Activated CD8-positive, alpha-beta T cell treated with anti-CD3 and anti-CD28 coated beads for 36 hours (primary cell): ENCODE measurements at places on chromosomes 1 and 21. TPM values are rescaled to one million over a fixed set of nuclear protein-coding genes. Genes with fewer than 3 reads are reported as not detected.

Gene ANGPTL3
- not detected for total RNA-seq

Gene EPHB2
- not detected for total RNA-seq

DNA sequence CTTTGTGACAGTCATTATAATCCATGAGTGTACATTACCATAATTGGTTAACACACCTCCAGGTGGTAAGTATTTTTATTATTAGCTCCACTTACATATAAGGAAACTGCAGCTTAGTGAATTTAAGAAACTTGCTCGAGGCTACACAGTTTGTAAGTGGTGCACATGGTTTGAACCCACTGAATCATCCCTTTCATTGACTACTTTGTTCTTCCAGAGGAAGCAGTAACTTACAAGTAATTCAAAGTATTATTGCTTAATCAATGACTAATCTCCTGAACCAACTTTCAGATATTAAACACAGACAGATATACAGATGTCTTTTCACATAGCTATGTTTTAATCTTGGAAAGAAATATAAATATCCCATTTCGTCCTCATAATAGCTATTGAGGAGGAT lies 18.7 kb upstream of the CLDN8 start:
- no peak for DNase-seq

Gene TNNI3K
- not detected for total RNA-seq

- DNase-seq = peak; percentile 17
Measured at GRCh38 chr1:198024782-198025181, 107.6 kb downstream of the LHX9 start.

- peak; percentile 72 for DNase-seq
Measured at GRCh38 chr1:221778535-221779142, 36.8 kb upstream of the DUSP10 start.

- DNase-seq = peak; percentile 14
Measured at GRCh38 chr1:114093624-114094362, 59.9 kb downstream of the SYT6 start.

- no peak for DNase-seq
Measured at GRCh38 chr21:17467829-17468228, 45.0 kb upstream of the CXADR start.

DNA sequence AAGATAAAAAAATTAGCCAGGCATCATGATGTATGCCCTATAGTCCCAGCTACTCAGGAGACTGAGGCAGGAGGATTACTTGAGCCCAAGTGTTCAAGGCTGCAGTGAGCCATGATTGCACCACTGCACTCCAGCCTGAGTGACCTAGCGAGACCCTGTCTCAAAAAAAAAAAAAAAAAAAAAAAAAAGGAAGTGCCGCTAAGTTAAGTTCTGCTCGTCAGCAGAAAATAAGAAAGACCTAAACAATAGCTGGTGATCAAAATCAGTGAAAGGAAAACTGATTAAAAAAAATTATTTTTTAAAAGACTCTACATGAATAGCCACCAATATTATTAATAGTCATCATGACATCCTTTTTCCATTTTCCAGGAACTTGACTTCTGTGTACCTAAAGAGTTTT lies 44.2 kb upstream of the MTR start:
- no peak for DNase-seq

DNA sequence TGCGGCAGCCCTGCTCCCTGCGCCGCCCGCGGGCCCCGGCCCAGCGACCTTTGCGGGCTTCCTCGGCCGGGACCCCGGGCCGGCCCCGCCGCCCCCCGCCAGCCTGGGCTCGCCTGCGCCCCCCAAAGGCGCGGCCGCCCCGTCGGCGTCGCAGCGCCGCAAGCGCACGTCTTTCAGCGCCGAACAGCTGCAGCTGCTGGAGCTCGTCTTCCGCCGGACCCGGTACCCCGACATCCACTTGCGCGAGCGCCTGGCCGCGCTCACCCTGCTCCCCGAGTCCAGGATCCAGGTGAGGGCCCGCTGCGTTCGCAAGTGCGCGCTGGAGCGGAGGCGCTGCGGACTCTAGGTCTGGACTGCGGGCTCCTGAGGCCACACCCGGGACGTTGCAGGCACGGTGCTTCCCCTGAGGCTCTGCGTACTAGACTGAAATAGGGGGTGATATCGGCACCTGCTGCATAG lies 351 bp downstream of the MIXL1 start:
- DNase-seq = peak; percentile 44

Gene C1orf94
- total RNA-seq = not detected

- no peak for DNase-seq
Measured at GRCh38 chr1:170494369-170494768, 37.6 kb upstream of the GORAB start.

DNA sequence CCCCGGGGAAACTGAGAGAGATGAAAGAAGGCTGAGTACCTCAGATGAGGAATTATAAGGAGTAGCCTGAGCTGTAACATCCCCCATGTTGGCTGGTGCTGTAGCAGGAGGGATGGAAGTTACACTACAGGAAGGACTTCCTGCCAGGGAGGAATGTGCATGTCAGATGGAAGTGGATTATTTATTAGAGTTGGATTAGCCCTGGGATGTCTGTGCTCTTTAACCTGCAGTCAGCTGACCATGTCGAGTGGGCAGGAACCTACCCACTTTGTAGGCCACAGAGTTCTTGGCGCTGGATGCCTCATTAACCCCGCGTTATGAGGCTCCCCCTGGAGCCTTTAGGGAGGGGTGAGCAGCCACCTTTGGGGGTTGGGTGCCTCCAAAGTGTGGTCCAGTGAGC lies 757 bp upstream of the SEMA4A start:
- DNase-seq = peak; percentile 64

DNA sequence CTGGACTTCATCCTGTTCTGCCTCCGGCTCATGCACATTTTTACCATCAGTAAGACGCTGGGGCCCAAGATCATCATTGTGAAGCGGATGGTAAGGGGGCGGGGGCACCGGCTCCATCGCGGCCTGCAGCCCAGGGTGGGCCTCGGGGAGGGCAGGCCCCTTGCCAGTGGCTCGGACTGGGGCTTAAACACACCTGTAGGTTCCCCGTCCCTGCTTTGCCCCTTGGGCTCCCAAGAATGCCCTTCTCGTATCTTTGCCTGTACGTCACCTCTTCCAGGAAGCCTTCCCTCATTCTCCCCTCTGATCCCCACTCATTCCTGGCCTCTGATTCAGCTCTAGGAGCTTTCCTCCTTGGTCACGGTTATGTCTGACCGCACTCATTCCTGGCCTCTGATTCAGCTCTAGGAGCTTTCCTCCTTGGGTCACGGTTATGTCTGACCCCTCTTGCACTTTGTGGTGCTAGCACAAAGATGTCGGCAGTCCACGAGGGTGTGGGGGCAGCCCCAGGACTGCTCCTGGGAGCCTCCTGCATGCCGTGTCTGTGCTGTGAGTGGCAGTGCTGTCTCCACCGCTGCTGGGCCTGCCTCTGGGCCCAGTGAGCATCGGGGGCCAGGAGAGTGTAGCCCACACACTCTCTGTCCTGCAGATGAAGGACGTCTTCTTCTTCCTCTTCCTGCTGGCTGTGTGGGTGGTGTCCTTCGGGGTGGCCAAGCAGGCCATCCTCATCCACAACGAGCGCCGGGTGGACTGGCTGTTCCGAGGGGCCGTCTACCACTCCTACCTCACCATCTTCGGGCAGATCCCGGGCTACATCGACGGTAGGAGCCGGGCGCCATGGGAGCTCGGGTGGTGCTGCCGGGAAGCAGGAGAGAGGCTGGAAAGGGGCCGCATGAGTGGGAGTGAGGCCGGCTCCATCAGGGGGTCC lies 49.1 kb upstream of the LRRC3 start:
- DNase-seq = no peak

- DNase-seq = no peak
Measured at GRCh38 chr1:13652238-13652637, 47.8 kb upstream of the PRDM2 start.

Gene AADACL3
- total RNA-seq = not detected

Gene PPM1J
- 2.8 TPM for total RNA-seq

Gene PFKFB2
- total RNA-seq = 4.3 TPM

DNA sequence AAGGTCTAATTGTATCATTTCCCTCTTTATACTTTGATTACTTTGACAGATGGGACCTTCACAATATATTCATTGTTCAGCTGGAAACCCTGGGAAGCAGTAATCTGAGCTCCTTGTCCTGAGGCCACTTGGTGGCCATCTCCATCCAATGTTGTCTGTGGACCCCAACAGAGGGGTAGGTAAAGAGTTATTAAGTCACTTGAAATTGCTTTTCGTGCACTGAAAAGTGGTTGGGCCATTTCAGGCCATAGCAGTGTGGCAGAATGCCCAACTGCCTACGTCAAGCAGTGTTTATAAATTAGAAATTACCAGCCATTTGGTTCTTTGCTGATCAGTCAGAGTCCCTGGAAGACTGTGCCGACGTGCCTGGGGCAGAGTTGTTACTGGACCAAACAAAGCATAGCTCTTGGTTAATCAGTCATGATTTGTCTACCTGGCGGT lies 308.3 kb upstream of the USP25 start:
- no peak for DNase-seq

Gene GPR52
- total RNA-seq = 0.97 TPM

Gene RGS4
- total RNA-seq = not detected

DNA sequence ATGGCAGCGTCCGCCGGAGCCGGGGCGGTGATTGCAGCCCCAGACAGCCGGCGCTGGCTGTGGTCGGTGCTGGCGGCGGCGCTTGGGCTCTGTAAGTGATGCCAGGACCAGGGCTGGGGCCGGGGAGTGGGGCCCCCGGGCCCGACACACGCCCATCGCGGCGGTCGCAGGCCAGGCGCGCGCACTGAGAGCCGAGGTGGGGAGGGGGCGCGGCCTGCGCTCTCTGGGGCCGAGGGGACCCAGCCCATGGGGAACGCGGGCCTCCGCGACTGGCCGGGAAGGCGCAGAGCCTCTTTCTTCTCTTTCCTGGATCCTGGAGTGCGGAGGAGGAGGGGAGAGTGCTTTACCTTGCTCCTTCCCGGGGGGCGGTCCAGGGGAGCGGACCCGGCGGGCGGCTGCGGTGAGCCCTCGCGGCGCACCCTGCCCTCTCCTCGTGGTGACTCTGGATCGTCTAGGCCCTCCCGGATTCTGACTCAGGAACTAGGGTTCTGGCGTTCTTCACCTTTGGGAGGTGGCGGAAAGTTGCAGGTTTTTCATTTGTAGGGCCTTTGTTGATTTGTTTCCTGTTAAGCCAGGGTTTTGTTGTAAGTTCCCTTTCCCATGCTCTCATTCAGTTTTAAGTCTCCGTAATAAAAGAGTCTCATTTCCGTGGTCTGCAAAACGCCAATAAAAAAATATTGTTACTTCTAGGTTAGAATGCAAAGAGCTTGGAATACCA lies 529 bp downstream of the MPZL1 start:
- peak; percentile 32 for DNase-seq

- no peak for DNase-seq
Measured at GRCh38 chr1:59977075-59977410, 50.5 kb upstream of the CYP2J2 start.

- no peak for DNase-seq
Measured at GRCh38 chr1:68206848-68207689, 25.3 kb downstream of the WLS start.

DNA sequence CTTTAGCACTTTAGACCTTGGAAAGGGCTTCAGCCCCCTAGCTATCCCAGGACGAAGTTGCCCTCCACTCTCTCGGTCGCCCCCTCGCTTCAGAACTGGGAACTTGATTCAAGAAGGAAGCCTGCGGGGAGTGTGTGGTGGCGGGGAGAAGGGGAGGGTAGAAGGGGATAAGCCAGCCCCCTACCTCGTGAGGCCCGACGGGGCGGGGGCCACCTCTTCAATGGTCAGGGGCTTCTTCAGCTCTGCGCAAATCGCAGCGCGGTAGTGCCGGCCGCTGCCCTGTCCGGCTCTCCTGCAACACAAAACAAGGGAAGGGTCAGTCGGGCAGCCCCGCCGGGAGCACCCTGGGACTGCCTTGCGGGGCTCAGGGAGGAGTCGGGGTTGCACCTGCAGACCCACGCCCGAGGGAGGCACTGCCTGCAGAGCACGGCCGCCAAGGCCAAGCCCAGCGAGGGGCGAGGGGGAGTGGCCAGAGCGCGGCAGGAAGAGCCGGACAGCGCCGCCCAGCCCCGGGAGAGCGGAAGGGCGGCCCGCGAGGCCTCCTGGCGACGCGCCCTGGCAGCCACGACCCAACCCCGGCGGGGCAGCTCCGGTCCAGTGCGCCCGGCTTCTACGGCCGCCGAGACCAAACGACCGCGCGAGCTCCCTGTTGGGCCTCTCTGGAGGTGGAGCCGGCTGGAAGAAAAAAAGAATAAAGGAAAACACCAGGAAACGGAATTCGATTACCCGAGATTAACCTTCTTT lies 56.2 kb upstream of the RASAL2 start:
- no peak for DNase-seq

Gene RSPO1
- not detected for total RNA-seq

Gene CD1B
- not detected for total RNA-seq

GRCh38 chr1:198500096-198500495 lies 40.4 kb downstream of the ATP6V1G3 start:
- DNase-seq = no peak

Gene SPRR1B
- total RNA-seq = not detected

Gene LDLRAD1
- total RNA-seq = not detected

DNA sequence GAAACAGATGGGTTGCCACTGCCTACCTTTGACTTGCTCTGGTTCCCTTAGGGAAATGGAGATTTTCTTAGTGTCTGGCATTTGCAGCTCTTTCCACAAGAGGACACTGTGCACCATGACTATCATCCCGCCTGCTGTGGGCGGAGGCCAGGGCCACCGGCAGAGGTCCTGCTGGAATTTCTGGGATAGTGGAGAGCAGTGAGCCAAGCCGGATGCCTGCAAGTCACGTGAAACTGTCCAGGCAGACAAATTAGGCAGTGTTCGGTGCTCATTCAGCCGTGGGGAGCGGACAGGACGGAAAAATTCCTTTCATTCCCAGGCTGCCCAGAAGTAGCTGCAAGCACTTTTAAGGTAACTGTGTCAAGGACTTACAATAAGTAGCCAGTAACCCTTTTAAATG lies 43.4 kb downstream of the IGSF5 start:
- DNase-seq = no peak

DNA sequence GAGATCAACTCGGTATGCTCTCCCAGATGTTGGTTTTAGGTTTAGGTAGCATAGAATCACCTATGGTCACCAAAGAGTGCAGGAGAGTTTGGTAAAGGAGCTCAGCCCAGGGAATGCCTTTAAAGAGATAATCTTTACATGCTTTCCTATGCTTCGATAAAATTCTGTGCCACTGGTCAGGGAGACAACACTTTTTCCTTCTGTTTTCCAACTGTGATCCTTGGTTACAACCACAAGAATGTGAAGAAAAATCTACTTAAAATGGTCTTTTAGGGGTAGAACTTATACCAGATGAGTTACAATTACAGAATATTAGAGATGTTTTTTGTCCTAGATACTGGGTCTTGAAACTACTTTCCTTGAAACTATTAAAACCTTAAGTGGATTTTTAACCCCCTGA lies 895.6 kb downstream of the TTLL7 start:
- no peak for DNase-seq

- DNase-seq = no peak
Measured at GRCh38 chr1:116708255-116708900, 40.8 kb upstream of the IGSF3 start.
